Stimulated activated CD8-positive, alpha-beta memory T cell treated with anti-CD3 and anti-CD28 coated beads, Interleukin-4, amount 100 ng/mL, for 4 hours (primary cell): ENCODE measurements at places on chromosomes 16 and 17.

DNA sequence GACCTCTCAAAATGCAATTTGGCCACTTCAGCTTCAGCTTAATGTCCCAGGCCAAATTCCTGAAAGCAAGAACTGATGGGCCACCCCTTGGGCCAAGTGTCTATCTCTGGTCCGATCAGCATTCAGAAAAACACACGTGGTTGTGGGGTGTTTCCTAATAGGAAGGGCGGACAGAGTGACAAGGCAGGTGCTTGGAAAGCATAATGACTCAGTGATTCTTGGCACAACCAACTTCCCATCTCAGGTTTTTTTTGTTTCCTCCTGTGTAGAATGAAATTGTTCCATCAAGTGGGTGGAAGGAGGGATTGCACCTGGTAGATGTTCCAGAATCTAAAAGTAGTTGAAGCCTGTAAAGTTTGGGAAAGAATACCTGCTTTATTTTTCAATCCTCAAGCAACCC is 155.6 kb downstream of the HS3ST2 start:
- no peak for DNase-seq

- DNase-seq, result no peak
Observed at GRCh38 chr17:31645351-31645750, 213.7 kb downstream of the COPRS start.

- no peak for DNase-seq
Observed at GRCh38 chr17:45828171-45828570, 16.5 kb upstream of the SPPL2C start.

GRCh38 chr16:3121851-3122467 is 9.6 kb downstream of the ZNF205 start:
- no peak for DNase-seq

- DNase-seq, result no peak
Observed at GRCh38 chr16:70159355-70160348, 13.9 kb upstream of the CLEC18C start.

DNA sequence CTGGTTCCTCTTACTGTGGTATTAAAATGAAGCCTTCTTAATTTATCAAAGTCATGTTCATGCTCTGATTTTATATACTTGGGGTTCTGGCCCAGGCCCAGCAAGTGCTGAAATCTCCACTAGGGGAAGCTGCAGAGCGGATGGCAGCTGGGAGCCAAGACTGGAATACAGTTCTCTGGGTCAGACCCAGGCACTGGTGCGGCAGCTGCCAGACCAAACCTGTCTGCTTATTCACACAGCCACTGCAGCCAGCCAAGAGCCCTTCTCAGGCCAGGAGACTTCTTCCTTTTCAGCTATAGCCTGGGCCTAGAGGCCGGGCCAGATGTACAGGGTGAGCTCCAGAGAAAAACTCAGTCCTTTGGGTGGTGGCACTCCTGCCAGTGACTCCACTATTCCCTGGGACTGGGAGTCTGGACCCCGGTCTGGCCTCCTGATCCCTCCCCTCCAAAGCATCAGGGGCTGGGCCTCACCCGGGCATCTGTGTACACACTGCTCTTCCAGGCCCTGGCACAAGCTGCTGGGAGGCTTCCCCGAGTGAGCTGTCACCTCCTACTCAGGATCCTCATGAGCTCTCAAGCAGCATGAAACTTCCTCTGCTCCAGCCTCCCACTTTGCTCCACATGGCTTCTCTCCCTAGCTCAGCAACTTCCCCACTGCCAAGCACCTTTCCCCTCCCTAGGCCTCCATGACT is 24.4 kb downstream of the ATP6V0D1 start:
- DNase-seq, result no peak

DNA sequence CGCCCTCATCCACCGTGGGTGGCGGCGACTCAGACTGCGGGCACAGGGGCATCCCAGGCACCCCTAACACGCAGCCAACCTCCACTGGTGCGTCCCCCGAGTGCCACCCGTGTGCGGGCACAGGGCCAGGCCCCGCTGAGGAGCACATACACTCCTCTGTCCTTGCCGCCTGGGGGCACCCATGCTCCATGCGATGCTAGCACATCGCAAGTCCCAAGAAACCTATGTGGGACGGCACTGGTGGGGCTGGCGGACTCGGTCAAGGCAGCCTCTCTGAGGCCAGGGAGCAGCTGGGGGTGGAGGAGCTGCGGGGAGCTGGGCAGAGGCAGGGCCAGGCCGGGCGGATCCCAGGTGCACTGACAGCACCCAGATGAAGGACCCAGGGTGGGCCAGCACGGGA is 4.0 kb downstream of the ZNF598 start:
- no peak for DNase-seq

- DNase-seq, result no peak
Observed at GRCh38 chr16:87926246-87927194, 9.8 kb downstream of the CA5A start.

DNA sequence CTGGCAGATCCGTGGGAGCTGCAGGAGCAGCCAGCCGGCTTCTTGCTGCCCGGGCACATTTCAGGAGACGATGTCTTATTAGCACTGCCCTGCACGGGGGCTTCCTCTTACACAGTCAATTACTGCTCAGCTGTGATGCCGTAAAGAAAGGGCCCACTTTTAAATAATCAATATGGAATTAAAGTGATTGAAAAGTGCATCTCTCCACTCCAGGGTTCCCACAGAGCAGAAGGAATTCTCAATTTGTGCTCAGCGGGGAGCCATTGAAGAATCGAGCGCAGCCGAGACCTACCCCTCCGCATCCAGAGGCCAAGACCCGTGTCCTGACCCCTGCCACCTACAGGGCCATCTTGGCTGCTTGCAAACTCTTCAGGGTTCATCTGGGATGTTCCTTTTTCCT is 399.4 kb upstream of the C16orf82 start:
- no peak for DNase-seq

DNA sequence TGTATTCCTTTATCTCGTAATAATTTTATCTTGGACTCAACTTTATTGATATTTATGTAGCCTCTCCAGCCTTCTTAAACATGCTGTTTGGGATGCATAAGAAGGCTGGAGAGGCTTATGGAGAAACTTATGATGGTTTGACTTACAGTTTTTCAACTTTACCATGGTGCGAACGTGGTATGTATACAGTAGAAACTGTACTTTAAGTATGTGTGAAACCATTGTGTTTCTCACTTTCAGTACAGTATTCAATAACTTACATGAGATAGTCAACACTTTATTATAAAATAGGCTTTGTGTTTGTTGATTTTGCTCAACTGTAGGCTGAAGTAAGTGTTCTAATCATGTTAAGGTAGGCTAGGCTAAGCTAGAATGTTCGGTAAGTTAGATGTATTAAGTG is 206.8 kb downstream of the SEC14L1 start:
- DNase-seq, result no peak

DNA sequence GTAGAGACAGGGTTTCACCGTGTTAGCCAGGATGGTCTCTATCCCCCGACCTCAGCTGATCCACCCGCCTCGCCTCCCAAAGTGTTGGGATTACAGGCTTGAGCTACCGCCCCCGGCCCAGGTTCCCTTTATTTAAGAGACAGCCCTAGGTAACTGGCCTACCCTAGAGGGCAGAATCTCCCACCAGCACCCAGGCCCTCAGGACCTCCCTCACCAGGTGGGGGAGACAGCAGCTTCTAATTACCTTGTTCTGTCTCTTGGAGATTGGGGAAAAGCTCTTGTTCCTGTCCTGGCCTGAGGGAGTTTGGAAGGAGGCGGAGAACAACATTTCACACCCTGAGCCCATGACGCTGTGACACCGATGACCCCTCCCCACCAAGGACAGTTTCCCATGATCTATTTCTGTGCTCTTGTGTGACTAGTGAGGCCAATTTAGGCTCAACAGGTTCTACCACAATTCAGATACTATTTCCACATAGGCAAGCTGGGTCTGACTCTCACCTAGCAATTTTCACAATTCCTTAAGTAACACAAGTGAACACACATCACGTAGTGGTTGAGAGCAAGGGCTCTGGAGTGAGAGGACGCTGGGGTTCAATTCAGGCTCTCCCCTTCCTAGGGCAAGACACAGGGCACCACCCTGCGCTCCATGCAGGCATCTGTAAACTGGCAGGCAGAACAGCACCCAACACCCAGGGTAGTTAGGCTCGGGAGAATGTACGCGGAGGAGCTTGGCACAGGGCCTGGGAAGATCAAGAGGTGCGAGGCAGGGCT is 20.4 kb downstream of the HDAC5 start:
- no peak for DNase-seq

- no peak for DNase-seq
Observed at GRCh38 chr16:1667271-1667670, 10.8 kb upstream of the JPT2 start.

- DNase-seq, result no peak
Observed at GRCh38 chr16:5001986-5002385, 31.7 kb downstream of the NAGPA start.

GRCh38 chr17:50835301-50836234 is at the start of gene WFIKKN2:
Gene WFIKKN2 (plus strand): TSS chr17:50835586. CDS start chr17:50835938, 352 bp downstream.
- no peak for DNase-seq

DNA sequence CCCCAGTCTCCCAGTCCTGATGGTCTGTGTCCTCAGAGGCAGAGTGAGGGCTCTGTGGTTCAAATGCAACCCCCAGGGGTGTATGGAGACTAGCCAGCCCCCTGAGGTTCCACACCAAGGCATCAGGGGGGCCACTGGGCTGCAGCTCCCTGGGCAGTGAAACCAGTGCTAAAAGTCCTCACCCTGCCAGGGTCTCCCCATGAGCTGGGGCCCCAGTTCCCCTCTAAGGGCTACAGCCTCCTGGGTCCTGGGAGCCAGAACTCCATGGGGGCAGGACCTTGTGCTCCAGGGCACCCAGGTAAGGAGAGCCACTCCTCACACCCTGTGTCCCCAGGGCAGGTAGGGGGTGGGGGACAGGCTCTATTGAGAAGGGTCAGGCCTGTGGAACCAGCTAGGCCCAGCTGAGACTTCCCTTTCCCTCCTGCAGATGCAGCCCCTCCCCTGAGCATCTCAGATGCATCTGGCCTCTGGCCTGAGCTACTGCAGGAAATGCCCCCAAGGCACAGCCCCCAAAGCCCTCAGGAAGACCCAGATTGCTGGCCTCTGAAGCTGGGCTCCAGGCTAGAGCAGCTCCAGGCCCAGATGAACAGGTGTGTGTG is 6.4 kb upstream of the DCAF7 start:
- DNase-seq, result no peak

GRCh38 chr16:20879175-20880040 is 20.8 kb downstream of the DCUN1D3 start:
- no peak for DNase-seq

GRCh38 chr17:44012391-44012790 is 2.4 kb downstream of the TMEM101 start:
- DNase-seq, result no peak

DNA sequence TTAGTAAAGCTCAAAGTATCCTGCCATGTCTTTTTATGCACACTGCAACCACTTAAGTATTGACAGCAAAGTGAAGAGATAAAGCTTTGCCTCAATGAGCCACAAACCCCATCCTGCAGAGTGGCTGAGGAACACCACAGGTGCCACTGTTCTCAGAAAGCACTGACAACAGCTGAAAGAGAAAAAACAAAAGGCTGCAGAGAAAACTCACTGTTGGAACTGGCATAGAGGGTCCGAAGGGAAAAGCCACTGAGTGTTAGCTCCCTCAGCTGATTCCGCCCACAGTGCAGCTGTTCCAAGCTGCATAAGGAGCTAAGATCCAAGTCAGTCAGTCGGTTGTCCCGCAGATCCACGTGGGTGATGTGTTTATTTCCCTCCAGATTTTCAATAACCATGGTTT is 48.3 kb downstream of the PHLPP2 start:
- DNase-seq, result no peak

DNA sequence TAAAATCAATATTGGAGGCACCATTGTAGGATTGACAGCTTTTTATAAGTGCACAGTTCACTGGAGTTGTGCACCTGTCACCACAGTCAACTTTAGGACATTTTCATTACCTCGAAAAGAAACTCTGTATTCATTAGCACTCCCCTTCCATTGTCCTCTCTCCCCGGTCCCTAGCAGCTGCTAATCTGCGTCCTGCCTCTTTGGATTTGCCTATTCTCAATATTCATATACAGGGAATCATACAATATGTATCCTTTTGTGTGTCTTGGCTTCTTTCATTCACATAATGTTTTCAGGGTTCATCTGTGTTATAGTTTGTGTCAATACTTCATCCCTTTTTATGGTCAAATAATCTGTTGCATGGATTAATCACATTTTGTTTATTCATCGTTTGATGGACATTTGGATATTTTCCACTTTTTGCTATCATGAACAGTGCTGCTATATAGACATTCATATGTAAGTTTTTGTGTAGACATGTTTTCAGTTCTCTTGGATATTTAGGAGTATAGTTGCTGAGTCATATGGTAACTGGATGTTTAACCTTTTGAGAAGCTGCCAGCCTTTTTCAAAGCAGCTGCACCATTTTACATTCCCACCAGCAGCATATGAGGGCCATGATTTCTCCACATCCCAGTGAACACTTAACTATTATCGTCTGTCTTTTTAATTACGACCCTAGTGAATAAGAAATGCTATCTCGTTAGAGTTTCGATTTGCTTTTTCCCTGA is 9.8 kb downstream of the DNAJA3 start:
- no peak for DNase-seq

DNA sequence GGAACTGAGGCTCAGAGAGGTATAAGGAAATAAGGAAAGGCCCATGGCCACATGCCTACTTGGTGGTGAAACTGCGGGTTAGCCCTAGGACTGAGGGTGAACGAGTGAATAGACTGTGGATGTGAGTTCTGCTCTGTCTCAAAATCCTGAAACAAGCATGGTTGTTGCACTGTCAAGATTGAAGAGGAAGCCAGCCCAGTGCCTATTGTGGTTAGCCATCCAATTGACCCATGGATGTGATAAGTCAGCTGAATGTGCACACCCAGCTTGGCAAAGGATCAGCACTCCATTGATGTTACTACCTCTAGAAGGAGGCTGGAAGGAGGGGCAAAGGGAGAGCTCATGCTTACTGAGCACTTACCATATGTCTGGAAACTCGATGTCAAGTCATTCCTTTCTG is 4.5 kb downstream of the TMEM114 start:
- DNase-seq, result no peak

DNA sequence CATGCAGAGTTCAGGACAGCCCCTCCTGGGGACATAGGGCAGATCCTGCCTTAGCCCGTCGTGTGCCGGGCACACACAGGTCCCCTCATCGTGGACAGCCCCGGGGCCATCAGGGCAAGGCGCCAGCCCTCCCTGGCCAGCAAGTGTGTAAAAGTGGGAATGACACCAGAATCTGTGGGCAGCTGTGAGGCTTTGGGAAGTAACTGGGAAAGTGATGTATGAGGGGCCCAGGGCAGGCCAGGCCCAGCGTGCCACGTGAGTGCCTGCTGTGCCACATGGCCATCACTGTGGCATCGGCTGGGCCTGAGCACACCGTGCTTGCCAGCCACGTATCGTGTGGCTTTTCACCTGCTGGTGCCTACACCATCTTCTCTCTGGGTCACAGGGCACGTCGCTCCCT is 26.6 kb downstream of the ACSF3 start:
- DNase-seq, result no peak
